Transverse colon (tissue), 4 donors: ENCODE measurements at places on chromosomes 3 and 15.

DNA sequence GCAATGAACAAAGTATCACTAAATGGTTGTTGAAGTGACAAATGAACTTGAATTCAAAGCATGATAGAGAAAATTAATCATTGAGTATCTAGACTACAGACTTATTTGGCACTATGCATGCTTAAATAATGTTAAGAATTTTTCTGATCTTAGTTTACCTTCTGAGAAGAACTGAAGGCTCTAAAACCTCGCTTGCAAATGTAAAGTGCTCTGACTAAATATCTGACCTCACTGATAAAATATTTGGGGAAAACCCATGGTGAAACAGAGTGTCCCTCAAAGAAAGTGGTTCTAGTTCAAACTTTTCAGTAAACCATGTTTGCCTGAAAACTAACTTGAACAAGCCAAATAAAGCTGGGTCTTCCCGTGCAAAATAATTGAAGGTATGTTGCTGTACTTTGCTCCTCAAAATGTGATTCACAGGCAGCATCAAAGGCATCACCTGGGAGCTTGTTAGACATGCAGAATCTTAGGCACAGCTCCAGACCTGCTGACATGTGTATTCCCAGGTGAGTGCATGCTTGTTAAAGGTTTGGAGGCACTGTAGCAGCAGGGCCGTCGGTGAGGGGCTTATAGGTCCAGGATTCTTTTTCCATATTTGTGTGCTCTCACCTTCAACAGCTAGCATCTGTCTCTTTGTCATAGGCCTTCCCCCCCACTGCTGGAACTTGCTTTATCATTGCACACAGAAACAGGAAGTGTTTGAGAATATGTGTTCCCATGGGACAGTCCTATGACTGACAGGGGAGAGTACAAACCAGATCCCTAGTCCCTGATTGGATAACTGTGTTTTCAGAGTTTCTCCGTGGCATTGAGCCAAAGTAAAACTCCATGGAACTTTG, 524.2 kb upstream of the LMCD1 start:
- no peak for DNase-seq

DNA sequence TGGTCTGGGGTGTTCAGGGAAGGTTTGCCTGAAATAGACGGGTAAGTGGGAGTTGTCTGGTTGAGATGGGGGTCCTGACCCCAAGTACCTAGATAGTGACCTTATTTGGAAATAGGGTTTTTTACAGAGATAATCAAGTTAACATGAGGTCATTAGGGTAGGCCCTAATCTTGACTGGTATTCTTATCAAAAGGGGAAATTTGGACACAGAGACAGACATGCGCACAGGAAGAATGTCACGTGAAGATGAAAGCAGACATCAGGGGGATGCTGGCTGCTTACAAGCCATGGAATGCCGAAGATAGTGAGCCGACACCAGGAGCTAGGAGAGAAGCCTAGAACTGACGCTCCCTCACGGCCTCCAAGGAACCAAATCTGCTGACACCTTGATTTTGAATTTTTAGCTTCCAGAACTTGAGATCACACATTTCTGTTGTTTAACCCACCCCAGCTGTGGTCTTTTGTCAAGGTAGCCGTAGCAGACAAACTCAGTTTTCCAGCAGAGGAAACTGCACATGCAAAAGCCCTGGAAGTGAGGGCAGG, 17.1 kb downstream of the BHLHE40 start:
- DNase-seq = no peak

- no peak for DNase-seq
Measured at GRCh38 chr3:29279806-29280205, 1.1 kb upstream of the RBMS3 start.

- no peak for DNase-seq
Measured at GRCh38 chr3:132772252-132772651, 50.0 kb upstream of the NPHP3 start.

DNA sequence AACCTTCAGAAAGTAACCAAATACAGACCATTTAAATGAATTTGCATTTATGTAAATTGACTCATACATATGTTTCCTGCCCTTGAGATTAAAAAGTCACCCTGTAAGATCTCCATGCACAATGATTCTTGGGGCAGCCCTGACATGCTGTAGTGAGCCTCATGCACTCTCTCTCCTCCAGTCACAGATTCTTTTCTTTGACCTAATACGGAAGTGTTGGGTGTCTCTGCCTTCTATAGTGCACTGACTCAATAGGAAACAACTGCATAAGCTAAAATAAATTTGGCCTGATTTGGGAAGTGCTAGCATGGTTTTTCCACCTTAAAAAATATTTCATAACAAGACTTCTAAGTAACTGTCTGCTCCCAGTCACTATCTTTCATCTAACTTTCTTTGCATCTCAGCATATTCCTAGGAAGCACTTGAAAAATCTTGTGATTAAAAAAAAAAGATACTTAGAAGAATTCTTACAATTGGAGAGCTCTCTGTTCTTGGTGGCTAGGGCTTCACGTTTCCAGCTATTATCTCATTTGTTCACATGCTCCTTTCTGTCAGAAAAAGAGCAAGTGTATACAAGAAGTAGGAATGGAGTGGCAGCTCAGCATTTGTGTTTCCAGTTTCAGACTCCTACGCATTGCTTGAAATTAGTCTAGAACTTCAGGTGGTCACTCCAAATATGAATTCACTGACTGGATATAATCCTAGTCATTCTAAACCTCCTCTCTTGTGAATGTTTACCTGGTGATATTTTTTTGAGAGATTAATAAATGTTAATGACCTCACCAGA, 207.9 kb upstream of the COL8A1 start:
- DNase-seq = no peak

- DNase-seq = no peak
Measured at GRCh38 chr3:191047930-191048329, 151.1 kb upstream of the OSTN start.

GRCh38 chr15:79629687-79630086, 197.6 kb downstream of the MINAR1 start:
- DNase-seq = no peak

- DNase-seq = no peak
Measured at GRCh38 chr3:185927501-185928200, 10.2 kb downstream of the TRA2B start.

- DNase-seq = no peak
Measured at GRCh38 chr15:85150130-85150480, 168.4 kb downstream of the PDE8A start.

- DNase-seq = no peak
Measured at GRCh38 chr3:179977356-179977755, 59.4 kb downstream of the PEX5L start.

DNA sequence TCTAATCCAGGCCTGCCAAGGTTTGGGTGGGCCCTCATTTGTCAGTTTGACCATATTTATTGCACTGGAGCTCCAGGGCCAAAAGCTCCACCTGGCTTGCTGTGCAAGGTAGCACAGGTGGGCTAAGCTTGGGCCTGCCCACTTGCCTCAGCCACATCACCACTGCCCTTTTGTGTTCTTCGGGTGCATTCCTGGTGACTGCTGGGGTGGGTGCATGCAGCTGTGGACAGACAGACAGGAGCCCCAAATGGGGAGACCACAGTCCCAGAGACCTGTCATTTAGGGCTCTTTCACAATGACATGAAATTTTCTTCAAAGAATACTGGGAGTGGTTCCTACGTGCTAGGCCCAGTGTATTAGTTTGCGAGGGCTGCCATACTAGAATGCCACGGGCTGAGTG, 2.7 kb downstream of the MESP2 start:
- DNase-seq = no peak

DNA sequence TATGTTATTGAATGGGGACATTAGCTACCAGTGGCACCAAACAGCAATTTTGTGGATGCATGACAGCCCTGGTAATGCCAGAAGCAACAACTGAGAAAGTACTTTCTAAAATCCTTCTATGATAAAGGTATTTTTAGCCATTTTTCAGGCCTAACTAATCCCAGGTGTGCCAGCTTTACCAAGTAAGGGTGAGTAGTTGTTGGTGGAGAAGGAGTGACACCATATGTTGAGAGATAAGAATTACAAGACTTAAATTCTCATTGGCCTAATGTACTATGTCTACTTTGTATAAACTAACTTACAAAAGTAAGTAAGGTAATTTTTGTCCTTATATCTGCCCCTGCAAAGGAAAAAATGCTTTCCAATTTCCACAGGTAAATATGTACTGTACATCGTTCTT, 4.1 kb upstream of the COX17 start:
- DNase-seq = no peak
